ENCODE measurements at places on chromosomes 6 and 20.

- no peak for DNase-seq
Measured at GRCh38 chr6:154773610-154774089, 40.4 kb downstream of the SCAF8 start.

- DNase-seq = no peak
Measured at GRCh38 chr6:22173311-22173710, 123.5 kb downstream of the PRL start.

- DNase-seq = no peak
Measured at GRCh38 chr6:37115236-37115895, 54.6 kb upstream of the PIM1 start.

DNA sequence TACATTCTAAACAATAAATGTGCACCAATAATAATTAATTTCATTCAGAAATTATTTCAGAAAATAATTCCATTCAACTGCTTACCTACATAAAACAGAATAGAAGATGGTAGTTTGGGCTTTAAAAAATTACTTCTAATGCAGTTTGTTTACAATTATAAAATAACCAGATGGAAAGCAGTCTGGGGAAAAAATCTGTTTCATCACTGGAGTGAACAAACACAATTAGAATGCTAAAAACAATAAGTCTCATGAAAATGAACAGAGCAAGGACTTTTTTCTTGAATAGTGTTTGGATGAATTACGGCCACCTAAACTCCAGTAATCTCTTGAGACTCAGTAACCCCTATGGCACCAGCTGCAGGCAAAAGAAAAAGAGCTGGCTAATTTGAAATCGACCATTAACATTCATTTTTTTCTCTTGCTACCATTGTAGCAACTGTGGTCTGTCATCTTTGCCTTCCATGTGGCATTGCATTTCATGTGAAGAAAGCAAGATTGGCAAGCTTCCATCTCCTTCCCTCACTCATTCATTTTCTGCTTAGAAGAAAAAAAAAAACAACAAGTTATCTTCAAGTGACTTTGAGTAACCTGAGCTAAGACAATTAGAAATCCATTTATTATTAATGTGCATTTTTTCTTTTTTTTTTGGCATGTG is 88.4 kb upstream of the CEP85L start:
- no peak for DNase-seq

DNA sequence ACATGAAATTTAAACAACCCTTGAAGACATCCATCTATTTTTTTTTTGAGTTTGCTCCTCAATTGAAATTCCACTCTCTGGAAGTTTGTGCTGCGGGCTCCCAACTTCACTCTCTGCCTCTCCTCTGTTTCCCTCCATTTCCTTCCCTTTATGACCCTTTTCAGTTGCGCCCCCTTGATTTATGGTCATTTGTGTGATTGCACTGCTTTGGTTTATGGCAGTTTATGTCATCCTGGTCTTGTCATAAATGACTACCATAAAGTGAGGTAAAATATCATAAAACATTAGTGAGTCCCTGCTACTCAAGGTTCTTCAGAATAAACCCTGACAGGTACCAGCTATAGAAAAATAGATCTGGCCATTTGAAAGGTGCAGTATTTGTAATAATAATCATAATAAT is 348.3 kb upstream of the ZFP64 start:
- no peak for DNase-seq

DNA sequence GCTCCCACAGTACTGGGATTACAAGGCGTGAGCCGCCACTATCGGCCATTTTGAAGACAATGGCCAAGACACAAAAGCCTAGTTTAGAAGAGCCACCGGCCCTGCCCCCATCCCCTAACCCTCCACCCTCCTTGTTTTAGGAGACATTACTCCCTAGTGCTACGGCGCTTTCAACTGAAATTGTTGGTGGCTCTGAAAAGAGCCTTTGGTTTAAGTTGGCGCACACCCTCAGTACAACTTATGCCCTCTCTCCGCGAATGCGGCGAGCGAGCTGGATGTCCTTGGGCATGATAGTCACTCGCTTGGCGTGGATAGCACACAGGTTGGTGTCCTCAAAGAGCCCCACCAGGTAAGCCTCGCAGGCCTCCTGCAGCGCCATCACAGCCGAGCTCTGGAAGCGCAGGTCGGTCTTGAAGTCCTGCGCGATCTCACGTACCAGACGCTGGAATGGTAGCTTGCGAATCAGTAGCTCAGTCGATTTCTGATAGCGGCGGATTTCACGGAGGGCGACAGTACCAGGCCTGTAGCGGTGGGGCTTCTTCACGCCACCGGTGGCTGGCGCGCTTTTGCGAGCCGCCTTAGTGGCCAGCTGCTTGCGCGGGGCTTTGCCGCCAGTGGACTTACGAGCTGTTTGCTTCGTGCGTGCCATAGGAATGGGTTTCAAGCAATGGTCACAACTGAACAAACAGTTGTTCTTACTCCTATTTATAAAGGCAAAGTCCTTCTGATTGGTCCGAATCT is 114.9 kb upstream of the BTN3A2 start:
- peak; percentile 75 for DNase-seq

DNA sequence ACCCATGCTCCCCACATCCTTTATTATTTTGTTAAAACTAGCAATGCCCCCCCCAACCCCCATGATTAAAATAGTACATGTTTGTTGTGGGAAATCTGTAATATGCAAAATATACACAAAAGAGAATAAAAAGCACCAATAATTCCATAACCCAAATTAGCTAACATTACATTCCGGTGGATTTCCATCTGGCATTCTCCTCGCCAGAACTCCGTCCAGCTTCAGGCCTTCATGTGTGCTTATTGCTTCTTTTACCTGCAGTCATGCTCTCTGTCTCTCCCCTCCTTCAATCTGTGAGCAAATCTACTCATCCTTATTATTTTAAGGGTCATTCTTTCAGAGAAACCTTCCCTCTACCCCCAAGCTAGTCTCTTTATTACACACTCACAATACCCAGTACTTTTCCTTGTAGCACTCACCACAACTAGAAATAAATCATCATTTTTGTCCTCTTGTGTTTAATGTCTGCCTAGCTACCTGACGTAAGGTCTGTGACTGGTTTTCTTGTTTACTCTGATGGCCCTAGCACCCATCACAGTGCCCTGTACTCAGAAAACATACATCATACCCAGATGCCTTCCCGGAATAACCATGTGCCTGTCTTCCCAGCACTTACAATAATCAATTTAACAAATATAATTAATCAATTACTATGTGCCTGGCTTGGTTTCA is 25.6 kb upstream of the IER3 start:
- DNase-seq = no peak
